ENCODE measurements at places on chromosomes 11 and 22. TPM values are rescaled to one million over a fixed set of nuclear protein-coding genes. Genes with fewer than 3 reads are reported as not detected.

The APOBEC3B gene
- 7.5 TPM for polyA plus RNA-seq

The OR4A16 gene
- polyA plus RNA-seq = not detected

The FAM111B gene
- 11.2 TPM for polyA plus RNA-seq

The SCGB1D4 gene
- polyA plus RNA-seq = not detected

The BBS1 gene
- 102 TPM for polyA plus RNA-seq

The PLAAT2 gene
- 0.27 TPM for polyA plus RNA-seq

The PGA5 gene
- 0.19 TPM for polyA plus RNA-seq

The GDPD4 gene
- polyA plus RNA-seq = not detected

The MMP13 gene
- polyA plus RNA-seq = not detected

The NRIP3 gene
- polyA plus RNA-seq = 0.95 TPM

The ANGPTL5 gene
- 0.22 TPM for polyA plus RNA-seq

GRCh38 chr22:35312198-35313059 lies 12.7 kb downstream of the TOM1 start:
- DNase-seq = no peak

- no peak for DNase-seq
Observed at GRCh38 chr22:23800297-23801237, 13.8 kb downstream of the SMARCB1 start.

GRCh38 chr11:79168530-79169110 lies 272.2 kb downstream of the TENM4 start:
- DNase-seq = no peak

GRCh38 chr11:947744-948143 lies 22.1 kb downstream of the AP2A2 start:
- no peak for DNase-seq

- DNase-seq = no peak
Observed at GRCh38 chr11:47101406-47101805, 75.3 kb downstream of the ARFGAP2 start.

DNA sequence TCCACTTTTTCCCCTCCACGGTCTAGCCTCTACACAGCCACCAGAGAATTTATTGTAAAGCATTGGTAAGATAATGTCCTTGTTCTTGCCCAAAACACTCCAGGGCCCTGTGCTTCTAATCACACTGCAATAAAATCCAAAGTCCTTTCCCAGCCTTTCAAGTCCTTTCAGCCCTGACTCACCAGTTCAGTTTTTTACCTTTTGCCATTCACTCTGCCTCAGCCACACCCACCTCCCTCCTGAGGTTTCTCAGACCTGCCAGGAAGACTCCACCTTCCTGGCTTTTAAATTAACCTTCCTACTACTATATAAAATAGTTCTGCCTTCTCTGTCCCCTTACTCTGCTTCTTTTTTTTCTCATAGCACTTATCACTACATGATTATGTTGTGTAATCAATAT lies 91.0 kb upstream of the ARHGAP32 start:
- DNase-seq = no peak

GRCh38 chr11:8223513-8223900 lies 40.2 kb downstream of the LMO1 start:
- no peak for DNase-seq

GRCh38 chr11:29844701-29845379 lies 172.0 kb downstream of the KCNA4 start:
- no peak for DNase-seq

DNA sequence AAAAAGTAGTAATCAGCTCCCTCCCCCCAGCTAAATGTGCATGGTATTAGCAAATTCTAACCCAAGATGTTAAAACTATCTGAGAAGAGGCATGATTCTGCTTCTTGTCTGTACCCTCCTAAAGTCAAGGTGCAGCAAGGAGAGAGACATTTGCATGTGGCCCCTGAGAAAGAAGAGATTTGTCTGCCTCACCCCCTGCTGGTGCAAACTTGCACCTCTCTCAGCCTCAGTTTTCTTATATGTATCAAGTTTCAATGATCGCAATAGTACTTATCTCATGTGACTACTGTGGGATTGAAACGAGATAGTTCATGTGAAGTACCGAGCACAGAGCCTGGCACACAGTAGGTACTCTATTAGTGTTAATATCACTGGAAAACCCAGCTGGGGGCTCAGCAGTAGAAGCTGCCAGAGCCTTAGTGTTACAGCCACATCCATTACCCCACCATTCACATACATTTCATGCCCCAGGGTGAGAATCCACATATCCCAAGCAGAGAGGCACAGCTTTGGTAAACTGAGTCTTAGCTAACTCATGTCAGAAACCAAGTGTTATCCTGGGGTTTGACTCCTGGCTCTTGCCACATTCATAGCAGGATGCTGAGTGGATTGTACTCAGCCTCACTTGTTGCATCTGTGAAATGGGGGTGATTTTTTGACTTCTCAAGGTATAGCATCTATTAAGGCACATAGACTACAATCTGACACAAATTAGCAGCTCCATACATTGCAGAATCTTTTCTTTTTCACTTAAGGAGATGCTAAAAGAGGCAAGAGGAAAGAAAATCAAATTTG lies 24.9 kb downstream of the CD44 start:
- no peak for DNase-seq

DNA sequence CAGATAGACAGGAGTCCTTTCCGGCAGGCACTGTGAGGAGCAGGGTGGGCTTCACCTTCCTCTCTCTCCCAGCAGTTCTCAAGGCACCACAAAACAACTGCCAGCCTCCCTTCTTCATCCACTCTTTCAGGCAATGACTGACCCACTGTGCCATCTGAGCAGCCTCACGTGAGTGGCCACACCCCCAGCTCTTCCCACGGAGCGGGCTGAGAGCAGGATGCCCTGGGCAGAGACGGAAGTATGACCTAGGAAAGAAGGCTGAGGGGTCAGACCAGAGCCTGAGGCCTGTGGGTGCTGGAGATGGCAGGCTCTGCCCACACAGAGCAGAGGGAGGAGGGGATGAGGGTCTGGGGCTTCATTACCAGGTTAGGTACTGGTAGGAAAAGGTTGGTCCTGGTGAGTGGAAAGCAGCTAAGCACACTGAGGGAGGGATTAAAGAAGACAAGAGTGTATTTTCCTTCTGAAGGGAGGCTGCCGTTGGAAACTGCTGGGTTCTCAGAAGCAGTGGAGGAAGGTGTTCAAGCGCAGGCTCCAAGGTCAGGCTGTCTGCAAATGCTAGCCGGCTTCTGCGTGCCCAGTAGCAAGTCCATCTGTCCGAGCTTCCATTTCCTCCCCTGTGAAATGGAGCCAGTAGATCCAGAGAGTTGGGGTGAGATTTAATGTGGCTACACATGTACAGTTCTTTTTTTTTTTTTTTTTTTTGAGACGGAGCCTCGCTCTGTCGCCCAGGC lies 4.6 kb downstream of the NLRP6 start:
- no peak for DNase-seq

- no peak for DNase-seq
Observed at GRCh38 chr11:115317277-115318185, 186.7 kb downstream of the CADM1 start.

DNA sequence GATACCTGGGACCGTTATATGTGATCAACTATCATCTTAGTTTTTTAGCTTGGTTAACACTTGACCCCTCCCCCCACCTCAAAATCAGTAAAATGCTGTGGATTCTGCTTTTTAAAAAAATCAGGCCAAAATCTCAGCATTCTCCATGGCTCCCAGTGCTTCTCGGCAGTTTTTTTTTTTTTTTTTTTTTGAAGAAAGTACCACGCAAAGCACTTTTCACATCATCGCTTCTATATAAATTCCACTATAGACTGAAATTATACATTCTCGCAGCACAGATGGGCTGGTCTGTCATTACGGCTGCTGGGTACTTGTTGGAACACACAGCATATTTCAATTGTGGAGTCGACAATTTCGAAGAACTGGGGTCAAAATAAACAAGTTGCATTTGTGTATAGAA lies 67.7 kb upstream of the PPARA start:
- no peak for DNase-seq

- no peak for DNase-seq
Observed at GRCh38 chr11:124754710-124755109, 2.7 kb upstream of the VSIG2 start.

- DNase-seq = no peak
Observed at GRCh38 chr11:76641905-76642304, 28.6 kb downstream of the LRRC32 start.

DNA sequence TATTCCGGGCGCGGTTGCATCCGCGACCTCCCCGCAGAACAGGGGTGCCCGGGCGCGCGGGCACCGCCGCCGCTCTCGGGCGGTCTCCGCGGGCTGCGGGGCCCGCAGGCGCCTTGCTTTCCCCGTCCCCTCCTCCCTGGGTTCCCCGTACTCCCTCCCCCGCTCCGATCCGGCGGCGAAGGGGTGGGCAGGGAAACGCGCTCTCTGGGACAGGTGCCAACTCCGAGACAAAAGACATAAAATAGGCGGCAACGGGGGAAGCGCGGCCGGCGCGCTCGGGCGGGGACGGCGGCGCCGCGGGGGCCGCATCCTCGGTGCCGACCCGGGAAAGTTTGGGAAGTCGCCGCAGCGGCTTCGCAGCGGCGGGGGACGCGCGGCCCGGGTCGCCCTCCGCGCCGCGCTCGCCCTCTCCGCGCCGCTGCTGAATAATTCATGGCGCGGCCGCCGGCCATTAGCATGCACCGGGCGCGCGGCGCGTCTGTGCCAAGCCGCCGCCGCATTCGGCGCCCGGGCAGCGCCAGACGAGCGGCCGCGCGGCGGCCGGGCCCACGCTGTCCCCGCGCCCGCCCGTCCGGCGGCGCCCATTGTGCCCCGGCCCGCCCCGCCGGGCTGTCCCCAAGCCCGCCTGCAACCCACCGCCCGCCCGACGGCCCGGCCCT lies 78.7 kb upstream of the PPARA start:
- DNase-seq = peak; percentile 79

GRCh38 chr22:23692598-23693291 lies 1.9 kb downstream of the RGL4 start:
- no peak for DNase-seq

DNA sequence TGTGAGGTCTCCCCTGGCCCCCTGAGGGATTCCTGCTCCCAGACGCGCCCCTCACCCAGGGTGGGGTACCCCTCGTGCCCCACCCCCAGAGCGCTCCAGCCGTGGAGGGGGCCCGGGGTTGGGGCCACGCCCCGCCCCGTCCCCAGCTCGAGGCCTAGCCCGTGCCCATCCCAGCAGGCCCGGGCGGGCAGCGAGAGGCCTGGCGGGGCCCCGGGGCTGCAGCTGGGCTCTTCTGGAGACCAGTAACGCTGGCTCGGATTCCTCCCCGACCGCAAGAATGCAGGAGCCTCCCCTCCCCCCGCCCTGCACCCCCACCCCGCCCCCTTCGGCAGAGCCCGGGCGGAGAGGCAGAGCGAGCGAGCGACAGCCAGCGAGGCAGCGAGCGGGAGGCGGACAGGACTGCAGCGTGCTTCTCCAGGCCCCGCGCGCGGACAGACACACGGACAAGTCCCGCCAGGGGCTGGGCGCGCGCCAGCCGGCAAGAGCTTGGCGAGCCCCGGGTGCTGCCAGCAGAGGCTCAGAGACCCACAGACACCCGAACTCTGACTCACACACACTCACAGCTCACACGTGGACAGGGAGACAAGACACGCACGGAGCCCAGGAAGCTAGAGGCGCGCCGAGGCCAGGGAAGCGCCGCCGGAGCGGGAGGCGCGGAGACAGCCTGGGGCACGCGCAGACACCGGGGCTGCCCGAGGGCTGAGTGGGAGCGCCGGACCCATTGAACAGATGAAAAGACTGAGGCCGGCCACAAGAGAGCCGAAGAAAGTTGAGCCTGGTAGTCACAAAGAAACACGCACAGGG lies 15.2 kb downstream of the BCL9L start:
- no peak for DNase-seq

DNA sequence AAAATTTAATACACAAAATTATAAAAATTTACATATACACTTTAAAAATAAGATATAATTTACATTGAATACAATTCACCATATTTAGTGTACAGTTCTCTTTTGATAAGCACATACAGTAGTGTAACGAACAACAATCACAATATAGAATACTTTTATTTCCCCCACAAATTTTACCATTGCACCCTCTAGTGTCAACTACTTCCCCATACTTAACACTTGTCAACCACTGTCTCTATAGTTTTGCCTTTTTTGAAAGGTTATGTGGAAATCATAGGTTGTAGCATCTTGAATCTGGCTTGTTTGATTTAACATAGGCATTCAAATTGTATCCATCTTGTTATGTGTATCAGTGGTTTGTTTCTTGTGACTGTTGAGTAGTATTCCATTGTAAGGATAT lies 21.3 kb upstream of the PANX1 start:
- DNase-seq = no peak

GRCh38 chr22:17754233-17754925 lies 19.9 kb downstream of the BID start:
- no peak for DNase-seq
